CD14-positive monocyte (primary cell): ENCODE measurements at places on chromosomes 13 and 19.
A peak's percentile ranks its signal among the peaks of the same experiment; 100 is the strongest.

DNA sequence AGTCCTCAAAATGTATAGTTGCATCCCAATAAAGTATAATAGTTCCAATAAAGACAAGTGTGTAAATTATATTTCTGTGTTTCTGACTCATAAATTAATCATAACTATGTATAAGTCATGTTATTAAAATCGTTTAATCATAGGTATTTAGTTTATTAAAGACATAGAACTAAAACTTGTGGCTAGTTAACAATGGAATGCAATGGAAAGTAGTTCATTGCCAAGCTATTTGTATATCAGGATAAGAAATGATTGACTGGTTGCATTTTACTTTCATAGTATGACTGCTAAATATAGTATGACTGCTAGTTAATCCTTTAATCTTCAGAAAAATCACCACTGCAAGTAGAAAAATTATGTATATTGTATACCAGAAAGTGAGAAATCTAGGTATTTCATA is 16.9 kb downstream of the COG3 start:
- DNase-seq: no peak

GRCh38 chr19:28705008-28705407 is 507.9 kb downstream of the UQCRFS1 start:
- no peak for DNase-seq

DNA sequence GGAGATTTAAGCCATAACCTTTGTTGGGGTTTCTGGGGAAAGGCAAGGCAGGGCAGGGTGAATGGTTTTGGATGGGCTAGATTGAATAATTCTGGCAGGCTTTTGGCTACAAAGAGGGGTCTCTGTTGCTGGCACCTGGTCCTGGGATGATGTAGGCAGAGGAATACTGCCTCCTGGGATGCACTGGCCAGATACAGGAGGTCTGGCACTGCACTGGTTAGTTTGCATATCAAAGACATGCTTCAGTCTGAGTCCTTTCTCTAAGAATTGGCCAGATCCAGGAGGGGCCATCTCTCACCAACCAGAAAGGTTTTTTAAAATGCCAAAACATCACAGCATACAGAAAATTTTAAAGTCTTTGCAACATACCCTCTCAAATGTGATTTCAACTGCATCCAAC is 8.0 kb upstream of the MEDAG start:
- no peak for DNase-seq

GRCh38 chr19:14363183-14364097 is 17.8 kb upstream of the ADGRE5 start:
- DNase-seq: no peak

DNA sequence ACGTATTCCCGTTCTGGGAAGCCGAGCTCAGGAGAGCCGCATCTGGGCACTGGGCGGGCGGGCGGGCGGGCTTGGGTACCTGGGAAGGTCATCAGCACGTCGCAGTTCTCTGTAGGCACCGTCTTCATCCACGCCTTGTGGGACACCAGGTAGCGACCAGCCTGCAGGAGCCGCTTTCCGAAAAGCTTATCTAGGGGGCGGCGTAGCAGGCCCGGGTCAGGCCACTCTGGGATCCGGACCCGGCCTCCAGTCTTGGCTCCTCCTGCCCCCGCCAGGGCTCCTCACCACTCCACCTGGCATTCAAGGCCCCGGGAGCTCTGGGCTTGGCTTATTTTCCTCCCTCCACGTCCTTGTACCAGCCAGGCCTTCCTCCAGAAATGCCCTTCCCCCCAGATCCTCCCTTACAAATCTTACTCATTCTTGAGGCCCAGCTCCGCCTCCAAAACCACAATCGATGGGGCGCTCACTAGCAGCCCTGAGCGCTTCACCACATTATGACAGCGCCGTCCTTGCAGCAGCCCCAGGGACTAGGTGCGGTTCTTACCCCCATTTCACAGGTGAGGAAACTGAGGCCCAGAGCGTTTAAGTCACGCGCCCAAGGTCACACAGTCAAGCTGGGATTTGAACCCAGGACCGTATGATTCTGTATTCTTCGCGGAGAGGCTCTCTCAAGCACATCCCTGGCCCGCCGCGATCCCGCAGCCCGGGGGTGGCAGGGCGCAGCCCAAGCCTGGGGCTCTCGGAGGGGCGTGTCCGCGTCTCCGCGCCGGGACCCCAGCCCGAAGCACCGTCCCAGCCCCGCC is 843 bp downstream of the ANO8 start:
- peak; percentile 77 for DNase-seq

GRCh38 chr13:50179977-50180376 is 164.7 kb downstream of the KCNRG start:
- DNase-seq: peak; percentile 23

DNA sequence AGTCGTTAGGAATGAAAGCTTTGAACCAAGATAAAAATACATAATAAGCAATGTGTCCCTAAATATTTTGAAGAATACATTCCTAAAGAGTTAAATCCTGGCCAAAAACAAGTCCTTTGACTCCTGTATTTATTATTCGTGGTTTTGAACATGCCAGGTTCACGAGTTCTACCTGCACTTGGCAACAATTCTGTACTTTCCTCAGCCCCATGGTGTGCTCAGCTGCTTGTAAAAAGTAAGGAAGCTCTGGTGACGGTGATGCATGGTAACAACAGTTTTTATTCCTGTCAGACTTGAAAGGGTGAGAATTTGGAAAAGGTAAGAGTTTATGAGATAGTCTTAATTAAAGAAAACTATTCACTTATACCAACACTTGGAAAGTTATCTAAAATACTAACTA is 95.0 kb upstream of the KLF12 start:
- DNase-seq: no peak

DNA sequence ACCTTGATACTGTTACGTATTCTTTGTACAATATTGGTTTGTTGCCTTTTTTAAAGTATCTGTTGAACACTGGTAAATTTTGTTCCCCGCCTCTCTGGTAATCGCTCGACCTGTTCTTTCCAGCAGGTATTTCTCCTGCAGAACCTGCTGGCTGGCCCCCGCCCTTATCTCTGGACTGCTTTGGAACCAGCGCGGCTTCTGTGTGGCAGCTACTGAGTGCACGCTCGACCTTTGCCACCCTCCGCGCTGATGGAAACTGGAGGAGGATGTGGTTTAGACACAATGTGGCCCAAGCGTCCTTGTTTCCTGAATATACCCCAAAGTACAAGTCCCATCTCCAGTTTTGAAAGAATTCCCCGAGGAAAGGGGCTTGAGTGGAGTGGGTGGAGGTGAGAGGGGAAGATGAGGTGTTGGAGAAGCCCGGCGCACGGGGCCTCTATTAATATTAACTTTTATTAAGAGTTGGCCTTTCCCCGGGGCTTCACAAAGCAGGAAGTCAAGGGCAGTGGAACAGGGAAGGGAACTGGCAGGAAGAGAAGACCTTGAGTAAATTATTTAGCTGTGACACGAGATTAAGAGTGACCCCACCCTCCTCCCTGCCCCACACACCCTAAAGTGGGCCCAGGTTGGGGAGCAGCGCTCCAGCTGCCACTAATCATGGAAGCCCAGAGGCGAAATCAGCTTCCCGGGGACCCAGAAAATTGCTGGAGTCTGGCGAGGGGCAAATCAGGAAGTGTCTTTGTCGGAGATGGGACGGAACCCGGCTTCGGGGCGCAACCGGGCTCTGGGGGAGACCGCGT is 16.0 kb downstream of the CDX2 start:
- DNase-seq: no peak

DNA sequence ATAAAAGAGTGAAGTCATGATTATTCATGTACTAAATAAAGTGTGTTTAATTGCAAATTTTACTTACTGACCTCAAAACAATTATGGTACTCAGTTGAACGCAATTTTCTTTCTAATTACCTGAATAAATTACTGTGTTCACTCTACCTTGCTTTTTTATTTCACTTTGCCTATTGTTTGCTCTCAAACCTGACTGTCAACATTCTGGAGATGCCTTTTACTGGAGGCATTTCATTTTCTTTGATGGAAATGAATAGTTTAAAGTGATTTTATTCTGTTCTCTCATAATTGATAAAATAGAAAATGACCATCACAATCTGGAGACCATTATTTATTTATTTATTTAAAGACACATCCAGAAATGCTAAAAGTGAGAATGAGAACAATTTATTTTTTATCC is 811.5 kb upstream of the ATXN8OS start:
- no peak for DNase-seq

DNA sequence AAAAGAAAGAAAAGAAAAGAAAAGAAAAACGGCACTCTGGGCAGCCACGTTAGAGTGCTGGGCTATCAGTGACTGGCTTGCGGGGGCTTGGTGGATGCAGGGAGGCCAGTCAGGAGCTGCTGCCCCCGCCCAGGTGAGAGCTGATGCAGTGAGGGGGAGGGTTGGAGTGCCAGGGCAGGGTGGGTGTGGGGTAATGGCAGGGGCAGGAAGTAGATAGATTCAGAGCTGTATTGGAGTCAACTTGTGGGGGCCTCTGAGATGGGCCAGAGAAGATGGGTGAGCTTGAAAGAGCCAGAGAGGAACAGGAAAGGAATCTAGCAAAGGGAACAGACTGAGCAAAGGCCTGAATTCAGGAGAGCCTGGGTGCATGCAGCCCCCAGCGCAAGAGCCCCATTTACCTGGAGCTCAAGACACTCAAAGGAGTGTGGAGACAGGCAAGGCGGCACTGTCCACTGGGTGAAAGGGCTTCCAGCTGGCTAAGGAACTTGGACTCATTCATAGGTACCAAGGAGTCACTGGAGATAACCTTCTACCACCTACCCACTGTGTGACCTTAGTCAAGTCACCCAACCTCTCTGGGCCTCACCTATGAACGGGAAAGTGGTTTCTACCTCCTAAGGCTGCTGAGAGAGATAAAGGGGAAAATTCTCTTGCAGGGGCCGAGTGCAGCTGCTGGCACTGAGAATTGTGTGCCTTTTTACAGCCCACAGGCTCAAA is 20.2 kb downstream of the VSTM2B start:
- DNase-seq: no peak

GRCh38 chr13:95117092-95117491 is 184.2 kb downstream of the ABCC4 start:
- DNase-seq: no peak

GRCh38 chr19:57351867-57352266 is 796 bp downstream of the ZNF304 start:
- no peak for DNase-seq

- DNase-seq: peak; percentile 41
Observed at GRCh38 chr19:18322318-18322758, 538 bp downstream of the LSM4 start.

DNA sequence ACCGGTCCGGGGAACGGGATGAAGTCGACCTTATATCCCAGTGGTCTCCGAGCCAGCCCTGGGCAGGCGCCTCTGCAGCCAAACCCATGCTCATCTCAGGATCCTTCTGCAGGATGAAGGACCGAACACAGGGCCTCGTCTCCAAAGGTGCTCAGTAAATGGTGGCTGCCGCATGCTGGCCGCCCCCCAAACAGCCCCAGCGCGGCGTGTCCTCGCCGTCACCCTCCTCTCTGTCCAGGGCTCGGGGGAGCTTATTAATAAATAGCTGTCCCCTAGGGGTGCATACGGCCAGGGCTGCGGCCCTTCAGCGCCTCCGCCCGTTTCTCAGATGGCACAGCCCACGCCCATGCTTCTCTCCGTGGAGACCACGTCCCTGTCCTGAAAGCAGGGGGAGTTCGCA is 32.6 kb upstream of the SPACA7 start:
- no peak for DNase-seq

DNA sequence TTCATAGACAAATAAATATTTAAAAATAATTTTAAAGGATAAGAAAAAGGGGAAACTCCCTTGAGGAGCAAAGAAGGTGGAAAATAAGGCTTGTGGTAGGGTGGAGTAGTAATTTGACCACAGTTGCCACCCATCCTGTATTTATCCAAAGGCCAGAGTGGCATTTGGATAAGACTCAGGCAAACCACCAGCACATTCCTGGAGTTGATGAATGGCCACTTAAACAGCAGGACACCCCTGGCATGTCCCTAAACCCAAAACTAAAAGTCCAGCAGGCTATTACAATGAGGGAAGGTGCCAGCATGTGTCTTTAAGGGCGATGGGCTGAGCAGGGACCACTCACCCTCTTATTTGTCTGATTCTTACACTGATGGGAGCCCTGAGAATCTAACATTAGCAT is 9.8 kb upstream of the FRY start:
- DNase-seq: no peak

- peak; percentile 48 for DNase-seq
Observed at GRCh38 chr19:7926021-7926726, at the start of gene CTXN1. Gene CTXN1 (minus strand): TSS chr19:7926135. CDS start chr19:7925538, 597 bp downstream.

DNA sequence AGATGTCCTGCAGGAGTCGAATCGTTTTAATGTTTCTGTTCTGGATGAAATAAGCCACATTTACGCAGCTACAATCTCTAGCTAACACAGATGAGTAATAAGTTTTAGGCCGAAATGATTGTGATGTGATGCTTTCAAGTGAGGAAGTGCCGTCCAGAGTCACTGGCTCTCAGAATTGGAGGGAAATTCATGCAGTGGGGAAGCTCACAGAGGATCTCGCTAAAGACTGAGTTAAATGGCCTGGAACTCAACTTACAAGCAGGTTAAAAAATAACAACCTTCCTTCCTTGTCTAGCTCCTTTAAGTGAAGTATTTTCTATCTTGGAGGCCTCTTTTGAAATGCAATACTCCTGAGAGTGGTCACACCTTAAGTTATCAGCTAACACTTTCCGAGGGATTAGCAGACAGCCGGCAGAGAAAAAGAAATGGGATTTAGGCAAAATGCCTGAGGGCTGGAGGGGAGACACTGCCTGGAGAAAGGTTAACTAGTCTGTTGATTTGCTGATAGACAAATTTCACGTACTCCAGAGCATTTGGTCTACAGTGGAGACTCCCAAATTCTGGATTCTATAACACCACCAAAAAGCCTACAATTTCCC is 74.2 kb downstream of the IRS2 start:
- DNase-seq: no peak

- DNase-seq: no peak
Observed at GRCh38 chr13:98508280-98508679, 68.6 kb downstream of the STK24 start.

GRCh38 chr13:100789968-100790367 is 115.4 kb upstream of the TMTC4 start:
- no peak for DNase-seq

DNA sequence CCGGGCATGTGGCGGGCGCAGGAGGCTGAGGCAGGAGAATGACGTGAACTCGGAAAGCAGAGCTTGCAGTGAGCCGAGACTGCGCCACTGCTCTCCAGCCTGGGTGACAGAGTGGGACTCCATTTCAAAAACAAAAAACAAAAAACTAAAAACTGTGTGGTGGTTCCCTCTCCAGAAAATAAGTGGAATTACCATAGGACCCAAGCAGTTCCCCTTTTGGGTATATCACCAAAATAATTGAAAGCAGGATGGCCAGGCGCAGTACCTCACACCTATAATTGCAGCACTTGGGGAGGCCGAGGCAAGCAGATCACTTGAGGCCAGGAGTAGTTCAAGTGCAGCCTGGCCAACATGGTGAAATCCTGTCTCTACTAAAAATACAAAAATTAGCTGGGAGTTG is 15.7 kb upstream of the LDLR start:
- no peak for DNase-seq

GRCh38 chr13:21053231-21053630 is 8.2 kb downstream of the LATS2 start:
- no peak for DNase-seq

- peak; percentile 19 for DNase-seq
Observed at GRCh38 chr19:8445488-8446001, 770 bp downstream of the HNRNPM start.

GRCh38 chr19:47280183-47280797 is 5.6 kb downstream of the INAFM1 start:
- no peak for DNase-seq
